Stimulated activated CD8-positive, alpha-beta memory T cell treated with anti-CD3 and anti-CD28 coated beads, Interleukin-2, amount 100 ng/mL, for 1 hour (primary cell): ENCODE measurements at places on chromosomes 4 and X.

- no peak for DNase-seq
These were observed 65.1 kb downstream of the WNK3 start for GRCh38 chrX:54292755-54293154.

- DNase-seq, result no peak
These were observed 82.7 kb downstream of the MXRA5 start for GRCh38 chrX:3263681-3264126.

- DNase-seq, result no peak
These were observed 90.3 kb downstream of the DHRSX start for GRCh38 chrX:2410279-2411020.

- DNase-seq, result no peak
These were observed 30.9 kb upstream of the GK start for GRCh38 chrX:30622361-30622760.

DNA sequence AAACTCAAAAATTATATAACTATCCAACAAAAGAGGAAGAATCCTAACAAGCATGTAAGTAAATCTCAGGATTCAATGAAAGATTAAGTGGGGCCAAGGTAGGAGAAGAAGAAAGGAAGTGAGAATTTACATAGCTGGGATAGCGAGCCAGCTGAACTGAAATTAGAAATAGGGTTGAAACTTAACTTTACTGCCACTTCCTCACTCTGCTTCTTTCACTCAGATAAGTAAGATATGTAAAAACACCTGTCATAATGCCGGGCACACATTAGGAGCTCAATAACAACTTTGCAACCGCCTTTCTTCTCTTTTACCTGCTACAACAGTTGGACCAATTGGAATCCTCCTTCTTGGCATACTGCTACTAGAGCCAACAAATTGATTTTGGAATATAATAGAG is 129.4 kb downstream of the CNKSR2 start:
- no peak for DNase-seq

DNA sequence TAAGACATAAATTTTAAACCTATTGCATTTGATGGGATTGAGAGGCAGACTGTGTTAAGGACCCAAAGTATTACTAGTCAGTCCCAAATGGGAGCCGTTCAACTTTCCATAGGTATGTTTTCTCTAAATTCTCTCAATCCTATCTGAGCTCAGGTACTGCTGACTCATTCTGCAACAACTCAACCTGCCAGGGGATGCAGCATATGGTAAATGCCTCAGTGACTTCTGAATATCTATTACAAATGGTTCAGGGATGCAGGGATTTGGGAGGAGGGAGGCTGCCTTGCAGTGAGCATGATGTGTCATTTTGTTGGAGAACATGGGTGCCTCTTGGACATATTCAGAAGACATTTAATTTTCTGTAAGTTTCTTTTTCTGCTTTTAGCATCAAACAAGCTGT is 97.3 kb downstream of the HDAC8 start:
- DNase-seq, result no peak

DNA sequence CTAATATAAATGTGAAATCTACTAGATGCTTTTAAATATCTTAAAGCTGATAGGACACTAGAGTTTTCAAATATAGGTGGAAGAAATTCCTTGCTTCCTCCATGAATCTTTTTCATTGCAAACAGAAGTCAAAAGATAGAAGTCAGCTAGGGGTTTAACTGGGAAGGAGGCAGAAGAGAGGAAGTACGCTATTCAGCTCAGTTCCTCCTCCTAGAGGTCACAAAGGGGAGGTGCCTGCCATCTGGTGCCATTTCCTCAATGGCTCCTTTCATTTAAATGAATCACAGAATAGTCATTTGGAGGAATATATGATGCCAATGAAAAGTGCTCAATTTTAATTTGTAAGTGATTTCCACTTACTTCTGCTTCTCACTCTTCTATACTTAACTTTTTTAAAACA is 8.5 kb downstream of the COL25A1 start:
- DNase-seq, result no peak

DNA sequence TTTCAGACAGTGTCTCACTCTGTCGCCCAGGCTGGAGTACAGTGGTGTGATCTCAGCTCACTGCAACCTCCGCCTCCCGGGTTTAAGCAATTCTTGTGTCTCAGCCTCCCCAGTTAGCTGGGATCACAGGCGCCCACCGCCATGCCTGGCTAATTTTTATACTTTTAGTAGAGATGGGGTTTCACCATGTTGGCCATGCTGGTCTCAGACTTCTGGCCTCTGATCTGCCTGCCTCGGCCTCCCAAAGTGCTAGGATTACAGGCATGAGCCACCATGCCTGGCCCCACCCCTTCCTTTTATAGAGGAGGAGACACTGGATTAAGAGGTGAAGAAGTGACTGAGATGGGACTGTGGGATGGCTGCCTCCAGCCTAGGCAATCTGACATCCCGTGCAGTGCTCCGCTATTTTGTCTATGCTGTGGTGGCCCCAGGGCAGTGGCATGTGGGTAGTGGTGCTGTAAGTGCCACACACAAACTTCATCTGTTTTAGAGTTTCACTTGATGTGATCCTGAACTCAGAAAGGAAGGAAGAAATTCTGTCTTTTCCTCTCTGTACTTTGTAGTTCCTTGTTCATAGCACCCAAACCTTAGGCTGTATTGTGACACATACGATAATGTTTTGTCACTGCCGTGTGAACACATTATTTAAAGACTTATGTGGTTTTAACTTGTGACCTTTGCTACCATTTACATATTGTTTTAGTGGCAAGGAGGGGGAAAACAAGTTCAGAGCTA is 48.9 kb downstream of the FNIP2 start:
- no peak for DNase-seq
